ENCODE measurements at places on chromosomes 5 and 9.
A peak's percentile ranks its signal among the peaks of the same experiment; 100 is the strongest.

GRCh38 chr9:99745085-99745484, 76.6 kb upstream of the NR4A3 start:
- no peak for DNase-seq

DNA sequence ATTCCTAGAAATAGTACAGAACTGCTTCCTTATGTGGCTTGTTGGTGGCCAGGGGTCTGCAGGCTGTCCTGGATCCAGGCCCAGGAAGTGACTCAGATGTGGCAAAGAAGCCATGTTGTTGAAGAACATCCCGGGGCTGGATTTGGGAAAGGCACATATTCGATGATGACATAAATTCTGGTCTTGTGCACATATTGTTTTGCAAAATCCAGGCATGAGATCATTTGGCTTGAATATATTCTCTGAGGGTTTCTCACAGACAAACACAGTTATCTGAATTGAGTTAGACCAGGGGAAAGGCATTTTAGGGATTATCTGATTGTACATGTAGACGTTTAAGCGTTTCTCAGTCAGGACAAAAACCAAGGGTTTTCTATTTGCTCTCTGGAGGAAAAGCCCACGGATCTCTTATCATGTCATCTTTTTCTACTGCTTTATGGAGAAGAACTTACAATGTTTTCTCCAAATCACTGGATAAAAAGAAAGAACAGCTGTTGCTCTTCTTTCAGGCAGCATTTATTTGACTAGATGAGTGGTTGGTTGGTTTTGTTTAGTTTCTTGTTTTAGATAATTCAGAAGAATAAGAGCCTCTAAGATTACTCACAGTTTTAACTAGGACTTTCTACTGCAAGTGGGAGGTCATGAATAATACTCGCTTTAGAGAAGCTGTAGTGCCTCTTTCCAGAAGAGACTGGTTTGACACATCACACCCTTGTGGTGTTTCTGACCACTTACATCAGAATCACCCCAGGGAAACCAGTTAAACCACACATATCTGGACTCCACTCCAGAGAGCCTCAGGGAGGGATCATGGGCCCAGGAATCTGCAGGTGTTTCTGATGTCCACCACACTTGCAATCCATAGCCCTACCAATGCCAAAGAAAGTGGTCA, 29.5 kb upstream of the LHFPL2 start:
- DNase-seq, result peak; percentile 93

DNA sequence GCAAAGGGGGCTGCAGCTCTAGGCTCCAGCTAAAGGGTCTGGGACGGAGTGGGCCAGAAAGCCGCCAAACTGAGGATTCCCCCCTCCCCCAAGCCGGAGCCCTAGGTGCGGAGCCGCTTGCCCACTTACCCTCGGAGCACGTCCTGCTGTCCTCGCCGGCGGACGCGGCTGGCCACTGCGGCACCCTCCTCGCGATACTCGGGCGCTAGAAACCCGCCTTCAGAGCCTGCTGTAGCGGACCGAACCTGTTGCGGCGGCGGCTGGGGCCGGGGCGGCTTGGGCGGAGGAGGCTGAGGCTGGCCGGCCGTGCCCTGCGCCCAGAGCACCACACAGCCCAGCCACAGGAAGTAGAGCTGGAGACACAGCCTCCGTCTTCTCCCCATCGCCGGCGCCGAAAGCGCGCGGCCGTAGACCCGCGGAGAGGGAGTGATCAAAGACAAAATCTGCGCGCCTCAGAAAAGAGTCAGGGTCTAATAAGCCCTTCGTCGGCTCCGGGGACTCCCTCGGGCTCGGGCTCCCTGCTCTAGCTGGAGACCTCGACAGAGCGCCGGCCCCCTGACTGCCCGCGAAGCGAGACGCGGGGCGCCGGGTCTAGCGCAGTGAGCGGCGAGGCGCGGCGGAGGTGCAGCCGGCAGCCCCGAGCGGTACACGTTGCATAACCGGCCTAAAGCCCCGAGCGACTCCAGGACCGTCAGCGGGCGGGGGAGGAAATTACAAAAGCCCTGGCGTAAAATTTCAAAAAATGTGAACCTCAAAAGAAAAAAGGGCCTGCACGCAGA, 635 bp downstream of the FBN2 start:
- no peak for DNase-seq

GRCh38 chr9:95286151-95286550, 31.4 kb downstream of the FANCC start:
- DNase-seq, result no peak

DNA sequence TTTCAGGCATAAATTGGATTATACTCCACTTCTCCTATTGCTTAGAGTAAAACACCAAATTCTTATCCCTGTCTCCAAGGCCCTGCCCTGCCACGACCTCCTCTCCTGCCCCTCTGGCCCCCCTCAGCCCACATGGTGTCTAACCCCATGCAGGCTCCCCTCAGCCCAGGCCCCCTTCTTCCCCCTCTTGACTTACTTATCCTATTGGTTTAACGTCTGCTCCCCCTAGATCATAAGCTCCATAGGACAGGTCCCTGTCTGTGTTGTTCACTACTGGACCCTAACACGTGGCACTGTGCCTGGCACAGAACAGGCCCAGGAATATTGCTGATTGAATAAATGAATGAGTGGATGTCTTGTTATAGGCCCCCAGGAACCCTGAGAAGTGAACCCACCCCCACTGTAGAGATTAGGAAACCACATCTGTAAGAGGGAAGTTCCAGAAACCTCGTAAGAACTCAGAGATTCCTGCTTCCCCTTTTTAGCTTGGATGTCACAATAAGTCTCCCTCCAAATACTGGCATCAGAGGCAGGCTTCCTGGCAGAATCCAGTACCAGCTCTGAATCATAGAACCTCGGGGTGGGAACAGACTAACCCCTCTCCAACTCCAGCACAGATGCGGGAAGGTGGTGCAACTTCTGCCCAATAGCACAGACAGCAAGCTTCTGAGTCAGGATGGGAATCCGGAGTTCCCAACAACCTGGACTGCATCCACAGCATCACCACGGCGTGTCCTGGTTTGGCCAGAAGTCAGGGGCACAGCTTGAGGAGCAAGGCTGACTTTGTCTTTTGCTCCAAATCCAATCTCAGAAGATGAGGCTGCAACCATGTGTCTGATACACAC, 31.5 kb downstream of the HRH2 start:
- no peak for DNase-seq

- DNase-seq, result no peak
These were observed 169.8 kb upstream of the GRAMD2B start for GRCh38 chr5:126253406-126253805.

- no peak for DNase-seq
These were observed 23.2 kb downstream of the ABO start for GRCh38 chr9:133251773-133252172.

DNA sequence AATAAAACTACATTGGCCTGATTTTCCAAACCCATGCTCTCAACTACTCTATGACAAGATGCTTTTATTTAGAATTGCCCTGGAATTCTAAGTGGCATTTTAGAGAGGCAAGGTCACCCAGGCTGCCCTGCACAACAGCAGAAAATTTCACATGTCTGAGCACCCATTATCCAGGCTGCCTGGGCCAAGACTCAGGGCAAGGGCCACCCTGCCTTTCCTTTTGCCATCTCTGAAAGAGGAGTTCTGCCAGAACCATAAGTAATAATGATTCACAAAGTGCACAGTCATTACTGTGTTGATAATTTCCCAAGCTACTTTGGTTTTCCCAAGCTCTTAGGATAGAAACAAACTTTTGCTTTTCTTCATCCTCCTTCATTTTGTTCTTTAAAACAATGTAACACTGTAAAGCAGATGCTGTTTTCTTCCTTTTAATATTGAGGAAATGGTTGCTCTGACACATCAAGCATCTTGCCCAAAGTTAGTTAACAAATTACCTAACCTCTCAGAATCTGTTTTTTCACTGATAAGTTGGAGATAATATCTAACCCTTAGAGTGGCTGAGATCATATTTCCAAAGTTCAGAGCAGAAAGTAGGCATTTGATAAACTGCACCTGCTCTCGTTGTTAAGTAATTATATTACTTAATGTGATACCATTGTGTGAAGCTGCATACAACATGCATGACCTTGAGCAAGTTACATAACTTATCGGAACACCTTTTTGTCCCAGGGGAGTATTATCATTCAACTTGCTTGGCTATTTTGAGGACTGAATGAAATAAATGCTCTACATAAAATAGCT, 325.6 kb downstream of the PRELID2 start:
- DNase-seq, result no peak

GRCh38 chr5:128083811-128084227, 253 bp downstream of the SLC12A2 start:
- no peak for DNase-seq

DNA sequence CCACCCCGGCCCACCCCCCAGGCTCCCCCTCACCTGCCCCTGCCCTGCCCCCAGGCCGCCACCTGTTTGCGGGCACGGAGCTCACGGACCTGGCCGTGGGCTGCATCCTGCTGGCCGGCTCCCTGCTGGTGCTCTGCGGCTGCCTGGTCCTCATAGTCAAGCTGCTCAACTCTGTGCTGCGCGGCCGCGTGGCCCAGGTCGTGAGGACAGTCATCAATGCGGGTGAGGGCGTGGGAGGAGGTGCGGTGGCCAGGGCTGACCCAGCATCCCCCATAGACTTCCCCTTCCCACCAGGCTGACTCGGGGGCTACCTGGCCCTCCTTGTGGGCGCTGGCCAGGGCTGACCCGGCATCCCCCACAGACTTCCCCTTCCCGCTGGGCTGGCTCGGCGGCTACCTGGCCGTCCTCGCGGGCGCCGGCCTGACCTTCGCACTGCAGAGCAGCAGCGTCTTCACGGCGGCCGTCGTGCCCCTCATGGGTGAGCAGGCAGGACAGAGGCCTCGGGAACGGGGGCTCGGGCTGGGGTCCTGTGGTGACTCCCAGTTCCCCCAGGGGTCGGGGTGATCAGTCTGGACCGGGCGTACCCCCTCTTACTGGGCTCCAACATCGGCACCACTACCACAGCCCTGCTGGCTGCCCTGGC, 3.5 kb downstream of the SLC34A3 start:
- DNase-seq, result no peak

DNA sequence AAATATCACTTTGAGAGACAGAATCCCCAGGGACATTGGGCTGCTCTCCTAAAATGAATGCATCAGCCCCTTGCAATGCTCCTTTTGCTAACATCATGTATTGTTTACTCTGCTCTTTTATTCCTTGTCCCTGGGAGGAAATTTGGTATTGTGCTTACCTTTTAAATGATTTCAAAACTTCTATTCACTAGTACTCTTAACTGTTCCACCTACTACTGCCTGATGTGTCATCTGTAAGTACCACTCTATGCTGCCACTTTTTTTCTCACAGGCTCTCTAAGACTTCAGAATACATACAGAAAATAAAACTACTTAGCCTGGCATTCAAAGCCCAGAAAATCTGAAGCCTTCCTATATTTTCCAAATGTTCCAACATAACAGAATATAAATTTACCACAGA, 667.2 kb downstream of the BRINP1 start:
- DNase-seq, result no peak

DNA sequence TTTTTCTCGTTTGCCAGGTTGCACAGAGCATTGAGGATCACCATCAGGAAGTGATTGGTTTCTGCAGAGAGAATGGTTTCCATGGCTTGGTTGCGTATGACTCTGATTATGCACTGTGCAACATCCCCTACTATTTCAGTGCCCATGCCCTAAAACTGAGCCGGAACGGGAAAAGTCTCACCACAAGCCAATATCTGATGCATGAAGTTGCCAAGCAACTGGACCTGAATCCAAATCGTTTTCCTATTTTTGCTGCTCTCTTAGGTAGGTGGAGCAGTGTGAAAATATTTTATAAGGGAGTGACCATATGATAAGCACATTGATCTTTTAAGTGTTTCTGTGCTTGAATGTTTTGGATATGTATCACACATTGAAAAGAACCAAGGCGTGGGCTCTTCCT, 17.7 kb upstream of the FAM120AOS start:
- no peak for DNase-seq

- no peak for DNase-seq
These were observed at the start of gene FST for GRCh38 chr5:53480416-53481158. Gene FST (plus strand): TSS chr5:53480629. CDS start chr5:53480792, 163 bp downstream.

- no peak for DNase-seq
These were observed 114.4 kb downstream of the MAST4 start for GRCh38 chr5:66710557-66711088.

DNA sequence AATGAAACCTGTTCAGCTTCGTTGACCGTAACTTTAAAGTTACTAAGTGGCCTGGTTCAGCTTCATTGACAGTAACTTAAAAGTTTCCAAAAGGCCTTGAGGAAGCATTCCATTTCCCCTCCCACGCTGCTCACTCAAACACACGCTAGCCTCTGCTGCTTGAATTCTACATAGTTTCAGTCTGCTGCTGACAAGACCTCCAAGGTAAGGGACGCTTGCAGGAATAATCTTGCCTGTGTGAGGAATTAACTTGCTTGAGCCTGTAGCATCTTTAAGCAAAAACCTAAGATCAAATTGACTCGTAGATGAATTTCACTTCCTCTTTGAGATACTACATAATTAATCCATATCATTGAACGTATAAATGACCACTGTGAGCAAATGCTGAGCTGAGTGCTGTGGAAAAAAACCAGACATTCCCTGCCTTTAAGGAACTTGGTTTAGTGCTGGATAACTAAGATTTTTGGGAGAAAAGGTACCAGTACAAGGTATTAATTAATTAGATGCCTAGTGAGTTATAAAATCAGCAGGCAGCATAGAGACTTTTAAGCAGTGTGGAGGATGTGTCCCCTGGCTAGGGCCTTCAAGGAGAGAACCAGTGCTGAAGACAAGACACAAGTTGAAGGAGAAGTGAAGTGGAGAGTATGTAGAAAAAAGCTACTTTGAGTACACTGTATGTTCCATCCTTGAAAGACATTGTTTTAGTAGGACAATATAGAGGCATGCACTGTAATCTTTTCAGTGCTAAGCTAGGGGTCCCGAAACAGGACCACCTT, 39.2 kb downstream of the GRAMD2B start:
- DNase-seq, result no peak

- DNase-seq, result no peak
These were observed at the start of gene MCTP1 for GRCh38 chr5:95284572-95285408. Gene MCTP1 (minus strand): TSS chr5:95285094.

DNA sequence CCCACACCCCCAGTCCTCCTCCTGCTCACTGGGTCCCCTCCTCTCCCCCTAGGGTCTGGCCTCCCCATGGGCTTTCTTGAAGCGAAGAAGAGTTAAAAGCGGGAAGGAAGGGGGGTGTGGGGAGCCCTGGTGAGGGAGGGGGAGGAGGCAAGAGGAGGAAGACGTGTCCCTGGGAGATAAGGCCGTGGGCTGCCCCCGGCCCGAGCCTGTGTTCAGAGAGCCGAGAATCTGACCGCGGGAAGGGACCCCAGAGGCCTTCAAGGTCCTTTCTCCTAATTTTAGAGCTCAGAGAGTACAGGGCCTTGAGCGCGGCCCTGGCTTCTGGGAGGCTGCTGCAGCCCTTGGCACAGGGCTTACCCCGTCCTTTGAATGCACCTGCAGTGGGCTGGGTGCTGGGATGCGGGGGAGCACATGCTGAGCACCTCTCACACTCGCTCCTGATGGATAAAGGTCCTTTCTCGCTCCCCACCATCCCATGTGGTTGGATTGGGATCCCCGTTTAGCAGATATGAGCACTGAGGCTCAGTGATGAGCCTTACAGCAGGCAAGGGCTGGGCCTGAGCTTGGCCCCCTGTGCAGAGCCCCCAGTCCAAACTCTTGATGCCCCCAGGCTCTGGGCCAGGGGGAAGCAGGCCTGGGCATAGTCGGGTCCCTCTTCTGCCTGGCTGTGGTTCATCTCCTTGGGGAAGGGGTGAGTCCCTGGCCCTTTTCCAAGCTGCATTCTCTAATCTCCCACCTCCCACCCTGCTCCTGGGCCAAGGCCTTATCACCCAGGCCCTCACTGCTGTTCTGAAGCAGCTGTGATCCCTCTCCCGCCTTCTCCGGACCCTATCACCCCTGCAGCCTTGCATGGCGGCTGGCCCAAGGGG, 5.9 kb downstream of the GFI1B start:
- no peak for DNase-seq

Measured in GM04504 (cell line).